ENCODE measurements at places on chromosomes 11 and 22.

DNA sequence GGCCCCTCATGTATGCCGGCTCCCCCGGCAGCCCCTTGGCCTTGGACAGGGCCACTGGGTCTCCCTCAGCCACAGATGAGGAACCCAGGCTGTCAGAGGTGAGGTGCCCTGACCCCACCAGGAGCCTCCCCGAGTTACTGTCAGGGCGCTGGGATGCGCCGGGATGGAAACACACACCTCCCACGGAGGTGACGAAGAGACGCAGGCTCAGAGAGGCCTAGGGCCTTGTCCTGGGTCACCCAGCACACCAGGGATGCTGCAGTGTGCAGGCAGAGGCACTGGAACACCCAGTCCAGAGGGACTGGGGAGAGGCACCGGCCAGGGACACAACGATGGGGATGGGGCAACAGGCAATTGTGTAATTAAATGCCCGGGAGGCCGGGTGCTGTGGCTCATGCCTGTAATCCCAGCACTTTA lies 81.2 kb upstream of the PRR5 start:
- DNase-seq, result no peak

DNA sequence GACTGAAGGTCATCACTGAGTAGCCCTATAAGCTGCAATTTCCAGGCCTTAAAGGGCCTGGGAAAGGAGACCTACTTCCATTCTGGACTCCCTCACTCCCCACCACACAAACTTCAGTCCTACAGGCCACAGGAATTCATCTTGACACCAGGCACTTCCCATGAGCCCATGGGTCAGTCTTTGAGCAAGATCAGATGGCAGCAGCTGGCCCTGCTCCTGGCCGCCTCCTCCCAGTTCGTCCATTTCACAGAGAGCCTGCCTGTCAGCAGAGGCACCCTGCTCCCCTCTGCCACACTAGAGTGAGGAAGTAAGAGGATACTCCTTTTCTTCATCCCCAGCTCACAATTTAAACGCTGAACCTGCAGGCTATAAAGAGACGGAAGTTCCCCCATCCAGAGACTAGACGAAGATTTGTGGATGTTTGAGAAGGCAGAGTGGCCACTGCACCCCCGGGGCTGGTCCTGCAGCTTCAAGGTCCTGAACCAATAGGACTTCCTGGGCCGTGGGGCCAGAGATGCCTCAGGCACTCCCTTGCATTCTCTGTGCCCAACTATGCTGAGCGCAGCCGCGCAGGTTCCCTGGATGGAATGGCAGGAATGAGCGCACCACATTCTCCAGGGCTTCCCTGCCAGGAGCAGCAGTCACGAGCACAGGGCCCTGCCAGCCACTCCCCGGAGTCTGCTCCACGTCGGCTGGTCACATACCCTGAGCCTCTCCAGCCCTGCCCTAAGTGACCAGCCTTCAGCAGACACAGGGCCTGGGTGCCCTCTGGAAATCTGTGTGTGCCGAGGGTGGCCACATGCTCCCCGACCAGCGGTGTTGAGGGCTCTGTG lies 33.5 kb upstream of the BID start:
- DNase-seq, result no peak

DNA sequence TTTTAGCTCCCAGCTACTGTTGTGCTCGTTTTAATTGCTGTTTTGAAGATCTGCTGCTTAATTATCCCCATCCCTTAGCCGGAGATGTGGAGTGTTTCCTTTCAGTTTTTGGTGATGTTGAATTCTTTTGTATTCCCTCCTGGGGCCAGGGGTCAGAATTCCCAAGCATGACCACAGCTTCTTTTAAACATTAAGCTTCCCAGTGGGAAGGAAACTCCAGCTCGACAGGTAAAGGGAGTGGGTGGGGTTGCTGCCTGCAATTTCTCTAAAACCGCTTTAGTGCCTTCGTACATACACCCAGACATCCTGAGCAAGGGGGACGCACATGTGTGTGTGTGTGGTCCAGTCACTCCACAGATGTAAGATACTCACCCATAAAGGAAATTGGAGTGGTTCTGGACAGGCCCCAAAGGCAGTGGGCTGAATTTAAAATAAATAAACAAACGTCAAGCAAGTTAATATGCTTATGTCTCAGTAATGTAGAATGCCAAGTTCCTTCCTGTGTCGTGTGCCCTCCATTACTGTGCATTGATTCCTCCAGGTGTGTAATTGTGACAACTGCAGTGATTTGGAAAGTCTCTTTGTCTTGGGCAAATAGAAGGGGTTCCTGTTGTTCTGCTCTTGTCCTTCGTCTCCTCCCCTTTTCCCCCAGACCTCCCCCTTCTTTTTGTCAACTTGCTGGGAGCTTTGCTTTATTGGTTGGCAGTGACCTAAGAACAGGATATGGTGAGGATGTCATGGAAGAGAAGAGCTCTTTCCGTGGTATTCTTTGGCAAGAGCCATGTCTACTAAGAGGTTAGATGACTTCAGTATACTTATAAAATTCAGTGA lies 19.2 kb upstream of the ADSL start:
- DNase-seq, result no peak

- DNase-seq, result no peak
These were observed 40.2 kb downstream of the MACROD1 start for GRCh38 chr11:64125676-64126075.

- no peak for DNase-seq
These were observed 1173.7 kb downstream of the BRD1 start for GRCh38 chr22:48653929-48654328.

GRCh38 chr22:35564975-35565867 lies 24.6 kb downstream of the RASD2 start:
- DNase-seq, result no peak

GRCh38 chr11:117944554-117944953 lies 15.4 kb upstream of the TMPRSS13 start:
- DNase-seq, result no peak

GRCh38 chr11:73969091-73969490 lies 13.6 kb downstream of the UCP2 start:
- no peak for DNase-seq

DNA sequence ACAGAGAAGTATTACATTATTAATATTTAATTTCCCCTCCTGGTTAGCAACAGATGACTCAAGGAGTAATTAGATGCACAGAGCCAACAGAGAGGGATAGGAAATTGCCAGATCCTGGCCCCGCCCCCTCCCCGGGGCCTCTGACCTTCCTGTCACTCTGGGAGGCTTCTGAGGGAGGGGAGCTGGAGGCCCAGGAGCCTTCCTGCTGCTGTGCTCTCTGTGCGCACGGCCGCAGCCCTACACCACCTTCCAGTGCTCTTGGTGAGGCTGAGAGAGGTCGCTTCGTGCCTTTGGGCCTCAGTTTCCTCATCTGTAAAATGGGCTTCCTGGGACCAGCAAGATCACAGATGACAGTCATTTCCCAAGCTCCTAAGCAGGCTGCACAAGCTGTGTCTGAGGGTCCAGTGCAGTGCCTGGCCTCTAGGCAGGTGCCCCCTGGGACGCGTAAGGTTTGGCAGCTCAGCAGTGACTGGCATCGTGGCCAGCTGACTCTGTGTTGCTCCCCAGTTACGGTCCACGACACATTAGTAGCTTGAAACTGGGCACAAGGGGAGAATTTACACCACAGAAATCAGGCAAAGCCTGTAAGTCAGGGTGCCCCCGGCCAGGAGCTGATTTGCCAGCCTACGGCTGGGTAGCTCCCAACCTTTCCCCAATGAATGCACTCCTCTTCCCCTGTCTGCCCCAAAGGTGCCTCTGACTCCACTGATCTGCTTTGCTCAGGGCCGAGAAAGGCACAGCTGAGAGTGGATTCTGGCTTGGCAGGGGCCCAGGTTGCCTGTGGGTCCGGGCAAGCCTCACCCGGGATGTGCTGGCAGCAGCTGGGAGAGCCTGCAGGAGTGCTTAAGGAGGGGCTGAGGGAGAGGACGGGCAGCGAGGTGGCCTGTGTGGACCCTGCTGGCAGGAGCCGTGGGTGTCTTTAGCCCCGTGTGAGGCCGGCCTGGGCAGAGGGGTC lies 2.3 kb downstream of the ADORA2A start:
- DNase-seq, result no peak

DNA sequence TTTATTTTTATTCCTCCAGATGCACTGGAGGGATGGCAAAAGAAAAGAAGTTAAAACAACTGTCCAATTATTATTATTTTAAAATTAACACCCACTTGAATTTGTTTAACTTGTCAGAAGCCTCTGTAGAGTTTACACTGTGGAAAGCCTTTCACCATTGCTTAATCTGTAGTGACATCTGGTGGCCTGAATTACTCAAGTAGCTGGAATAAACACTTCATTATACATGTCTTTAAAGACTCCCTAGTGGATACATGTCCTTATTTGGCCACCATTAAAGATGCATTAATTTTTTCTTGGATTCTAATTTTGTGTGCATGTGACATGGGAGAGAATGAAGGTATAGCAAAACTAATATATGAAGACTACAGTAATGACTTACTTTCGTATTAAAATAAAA lies 1496.5 kb downstream of the FAM181B start:
- DNase-seq, result no peak

DNA sequence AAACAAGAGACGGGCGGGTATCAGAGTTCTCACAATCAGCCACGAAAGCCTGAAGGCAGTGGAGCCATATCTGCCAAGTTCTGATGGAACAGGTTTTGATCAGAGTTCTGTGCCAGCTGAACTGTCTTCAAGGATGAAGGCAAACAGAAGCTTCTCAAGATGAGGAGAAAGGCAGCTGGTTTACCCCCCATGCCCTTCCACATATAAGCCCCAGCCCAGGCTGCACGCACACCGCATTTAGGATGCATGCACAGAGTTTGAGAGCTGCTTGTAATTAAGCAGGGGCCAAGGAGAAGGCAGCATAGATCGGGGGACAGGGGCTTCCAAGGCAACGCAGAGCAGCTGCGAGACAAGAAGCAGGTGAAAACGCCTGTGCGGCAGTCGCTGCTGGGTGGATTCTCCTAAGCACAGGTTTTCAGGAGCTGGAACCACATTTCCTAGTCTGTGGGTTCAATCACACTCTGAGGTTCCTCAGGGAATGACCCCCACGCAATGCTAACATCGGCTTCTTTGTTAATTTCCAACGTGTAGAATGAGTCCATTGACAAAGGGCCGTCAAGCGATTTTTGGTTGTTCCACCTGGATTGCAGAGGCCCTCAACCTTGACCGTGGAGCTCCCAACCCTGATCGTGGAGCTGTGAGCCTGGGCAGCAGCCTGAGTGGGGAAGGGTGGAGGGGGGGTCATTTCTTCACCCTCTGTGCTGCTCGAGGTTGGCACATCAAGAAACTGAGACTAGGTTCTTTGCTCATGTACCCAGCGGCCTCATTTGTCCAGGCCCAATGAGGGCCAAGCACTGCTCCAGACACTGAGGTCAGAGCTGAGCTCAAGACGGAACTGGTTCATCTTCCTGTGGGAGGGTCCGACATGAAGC lies 81.7 kb upstream of the SHISAL1 start:
- DNase-seq, result no peak

DNA sequence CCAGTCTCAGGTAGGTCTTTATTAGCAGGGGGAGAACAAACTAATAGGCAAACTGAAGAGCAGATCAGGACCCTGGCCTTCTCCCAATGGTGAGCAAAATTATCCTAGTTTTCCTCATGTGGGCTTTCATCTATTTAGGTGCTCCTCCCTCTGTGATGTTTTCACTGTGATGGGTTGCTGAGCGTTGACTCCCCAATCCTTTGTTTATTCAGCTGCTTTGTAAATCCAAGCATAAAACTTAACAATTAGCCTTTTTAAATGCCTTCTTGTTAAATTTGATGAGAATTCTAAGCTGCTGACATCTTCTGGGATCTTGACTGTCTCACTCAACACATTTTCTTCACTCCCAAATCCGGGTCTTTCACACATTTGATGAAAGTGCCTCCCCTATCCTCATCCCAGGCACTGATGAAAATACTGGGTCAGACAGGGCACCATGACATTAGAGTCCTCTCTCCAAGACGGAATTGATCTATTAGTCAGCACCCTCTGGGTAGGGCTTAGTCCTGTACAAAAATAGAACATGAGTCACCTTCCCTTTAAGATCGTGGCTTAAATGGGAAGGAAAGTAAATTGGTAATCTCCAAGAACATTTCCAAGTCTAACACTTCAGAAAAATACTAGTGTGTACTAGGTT lies 199.3 kb upstream of the ISX start:
- DNase-seq, result no peak

GRCh38 chr11:32786811-32787210 lies 7.7 kb downstream of the CCDC73 start:
- no peak for DNase-seq

DNA sequence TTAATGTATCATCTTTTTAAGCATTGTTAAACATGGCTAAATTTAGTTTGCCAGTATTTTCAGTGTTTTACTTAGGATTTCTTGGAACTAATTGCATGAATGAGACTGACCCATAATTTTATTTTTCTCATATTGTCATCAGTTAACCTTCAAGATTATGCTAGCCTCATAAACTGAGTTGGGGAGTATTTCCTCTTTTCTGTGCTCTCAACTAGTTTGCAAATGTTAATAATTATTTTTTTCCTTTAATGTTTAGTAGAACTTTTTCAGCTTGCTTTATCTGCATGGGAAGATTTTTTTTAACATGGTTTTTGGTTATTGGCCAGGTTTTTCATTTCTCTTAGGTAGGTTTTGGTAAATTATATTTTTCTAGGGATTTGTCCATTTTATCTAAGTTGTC lies 235.4 kb upstream of the SESN3 start:
- no peak for DNase-seq
